ENCODE measurements at places on chromosomes 6 and 20. TPM values are rescaled to one million over a fixed set of nuclear protein-coding genes. Genes with fewer than 3 reads are reported as not detected.

- DNase-seq, result no peak
Observed at GRCh38 chr6:107816818-107817217, 7.3 kb downstream of the SCML4 start.

DNA sequence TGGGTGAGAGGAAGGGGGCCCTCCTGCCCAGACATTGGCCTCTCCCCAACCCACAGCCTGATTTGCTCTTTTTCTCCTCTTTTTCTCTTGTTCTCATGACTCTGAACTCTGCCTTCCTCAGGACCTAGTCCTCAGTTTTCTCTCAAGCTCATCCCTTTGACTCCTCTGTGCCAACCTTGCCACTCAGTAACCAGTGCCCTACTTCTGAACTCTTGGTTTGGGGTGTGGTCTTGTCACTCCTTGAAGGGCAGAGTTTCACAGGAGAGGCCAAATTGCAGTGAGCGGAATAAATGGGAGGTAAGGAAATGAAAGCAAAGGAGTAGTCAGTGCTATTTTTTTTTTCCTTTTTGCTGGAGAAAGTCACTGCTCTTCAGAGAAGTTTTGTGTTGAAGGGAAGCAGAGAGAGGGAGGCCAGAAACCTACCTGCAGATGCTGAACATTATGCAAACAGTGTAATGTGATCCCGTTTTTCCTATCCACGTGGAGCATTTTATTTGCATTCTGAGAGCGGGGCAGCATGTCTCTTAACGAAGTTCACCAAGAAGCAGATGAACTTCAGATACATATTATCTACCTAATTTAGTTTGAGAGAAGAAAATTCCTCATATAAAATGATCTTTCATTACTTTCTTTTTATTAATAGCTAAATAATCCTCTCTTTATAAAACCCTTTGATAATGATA is 26.9 kb downstream of the CFAP61 start:
- DNase-seq, result no peak

- DNase-seq, result no peak
Observed at GRCh38 chr20:1273366-1273765, 7.3 kb downstream of the SNPH start.

- no peak for DNase-seq
Observed at GRCh38 chr20:36331209-36331608, 25.1 kb downstream of the DLGAP4 start.

- DNase-seq, result no peak
Observed at GRCh38 chr6:109050012-109050411, 44.6 kb downstream of the SESN1 start.

The GTPBP2 gene
- total RNA-seq, result 73.0 TPM

All from left lung (tissue), 14 donors.